ENCODE measurements at places on chromosomes 7 and 10. TPM values are rescaled to one million over a fixed set of nuclear protein-coding genes. Genes with fewer than 3 reads are reported as not detected.

CALML3 gene
- total RNA-seq, result not detected

TMEM26 gene
- 0.33 TPM for total RNA-seq

CPSF4 gene
- 46.6 TPM for total RNA-seq

SYT15 gene
- 2.8 TPM for total RNA-seq

SYNPO2L gene
- total RNA-seq, result not detected

PRLHR gene
- not detected for total RNA-seq

IL6 gene
- total RNA-seq, result 2.9 TPM

EGR2 gene
- total RNA-seq, result 0.86 TPM

CYP2C8 gene
- total RNA-seq, result not detected

PLEKHS1 gene
- not detected for total RNA-seq

Measured in A549 treated with DMSO at 1 μM for 4 hours (cell line).